NCI-H1092 (cell line): ENCODE measurements at places on chromosomes 5 and 9.
A peak's percentile ranks its signal among the peaks of the same experiment; 100 is the strongest.

GRCh38 chr9:31023847-31024246 is 1360.6 kb upstream of the ACO1 start:
- peak; percentile 62 for DNase-seq

DNA sequence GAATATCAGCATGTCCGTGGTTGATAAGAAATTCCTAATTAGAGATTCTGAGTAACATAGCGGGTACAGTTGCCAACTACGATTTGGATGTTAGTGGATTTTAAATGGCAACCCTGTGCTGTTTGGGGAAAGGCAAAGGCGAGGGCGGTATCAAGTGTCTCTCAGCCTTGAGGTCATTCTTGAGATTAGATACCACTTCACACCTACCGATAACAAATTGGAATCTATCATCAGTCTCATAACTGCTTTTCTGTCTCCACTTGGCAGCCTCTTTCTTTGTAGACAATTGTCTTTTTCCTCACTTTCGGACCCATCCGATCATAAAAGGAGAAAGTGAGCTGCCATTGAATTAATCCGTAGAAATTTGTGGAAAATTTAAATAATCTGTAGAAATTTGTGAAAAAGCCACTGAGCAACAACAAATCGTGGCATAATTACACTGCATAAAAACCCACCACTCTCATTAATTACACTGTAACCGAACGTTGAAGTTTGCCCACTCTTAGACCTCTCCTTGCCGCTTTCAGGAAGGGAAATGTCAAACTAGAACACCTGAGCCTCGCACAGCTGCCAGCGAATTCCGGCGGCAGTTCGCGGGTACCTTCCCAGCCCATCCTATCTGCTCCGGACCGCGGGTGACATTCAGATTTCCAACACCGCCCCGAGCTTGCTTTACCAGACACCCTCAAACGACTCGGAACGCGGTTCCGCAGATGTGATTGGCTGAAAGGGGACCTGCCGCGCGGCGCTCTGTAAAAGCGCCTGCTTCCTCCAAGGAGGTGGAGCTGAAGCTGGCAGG is 849 bp upstream of the RGMB start:
- peak; percentile 81 for DNase-seq

DNA sequence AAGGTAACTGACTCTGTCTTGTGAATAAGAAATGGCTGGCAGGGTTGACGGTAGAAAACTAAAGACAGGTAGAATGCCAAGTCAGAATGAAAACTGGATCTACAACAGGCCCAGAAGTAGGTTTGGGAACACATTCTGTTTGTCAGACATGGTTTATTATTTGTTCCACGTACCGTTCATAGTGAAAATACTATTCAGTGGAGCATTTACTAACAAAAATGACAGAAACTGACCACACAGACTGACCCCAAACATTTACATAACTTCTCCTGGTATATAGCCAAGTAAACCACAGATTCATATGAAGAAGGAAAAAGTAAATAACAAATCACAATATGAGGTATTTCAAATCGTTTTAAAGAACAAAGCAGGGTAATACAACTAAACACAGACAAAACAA is 73.7 kb downstream of the SLC38A9 start:
- no peak for DNase-seq

DNA sequence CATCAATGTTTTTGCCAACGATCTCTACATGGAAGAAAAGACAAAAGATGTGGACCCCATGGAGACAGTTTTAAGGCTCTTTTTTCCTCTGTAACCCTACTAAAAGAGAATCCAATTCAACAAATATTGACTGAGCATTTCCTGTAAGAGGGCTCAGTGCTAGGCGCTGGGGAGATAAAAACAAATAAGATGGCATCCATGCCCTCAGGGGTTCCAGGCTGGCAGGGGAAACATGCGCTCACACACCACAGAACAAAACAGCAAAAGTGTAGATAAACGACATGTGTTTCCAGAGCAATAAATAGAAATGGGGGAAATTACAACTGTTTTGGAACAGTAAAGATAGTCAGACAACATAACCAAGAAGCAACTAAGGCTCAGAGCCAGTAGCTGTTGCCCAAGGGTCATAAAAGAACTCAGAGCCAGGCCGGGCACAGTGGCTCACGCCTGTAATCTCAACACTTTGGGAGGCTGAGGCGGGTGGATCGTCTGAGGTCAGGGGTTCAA is 25.2 kb downstream of the ZNF608 start:
- no peak for DNase-seq

- DNase-seq: no peak
Measured at GRCh38 chr5:107636555-107636954, 34.2 kb downstream of the EFNA5 start.

GRCh38 chr9:83238871-83239640 is 176.1 kb upstream of the RASEF start:
- no peak for DNase-seq

DNA sequence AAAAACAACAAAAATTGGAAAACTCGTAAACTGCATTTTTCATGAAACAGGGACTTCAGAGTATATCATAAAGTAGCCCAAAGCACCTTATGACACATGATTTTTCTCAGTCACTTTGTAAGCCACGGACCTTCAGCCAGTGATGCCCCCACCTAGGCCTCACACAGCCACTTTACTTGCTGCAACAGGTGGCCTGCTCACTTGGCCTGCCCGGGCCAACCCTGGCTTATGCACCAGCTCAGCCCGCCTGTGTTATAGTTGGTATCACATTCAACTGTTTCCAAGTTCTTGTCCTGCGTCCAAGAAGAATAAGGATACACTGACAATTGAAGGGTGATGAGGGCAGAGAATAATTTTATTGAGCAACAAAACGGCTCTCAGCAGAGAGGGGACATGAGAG is 219.2 kb downstream of the FER start:
- DNase-seq: no peak

GRCh38 chr5:35477911-35478310 is 139.8 kb upstream of the SPEF2 start:
- no peak for DNase-seq

DNA sequence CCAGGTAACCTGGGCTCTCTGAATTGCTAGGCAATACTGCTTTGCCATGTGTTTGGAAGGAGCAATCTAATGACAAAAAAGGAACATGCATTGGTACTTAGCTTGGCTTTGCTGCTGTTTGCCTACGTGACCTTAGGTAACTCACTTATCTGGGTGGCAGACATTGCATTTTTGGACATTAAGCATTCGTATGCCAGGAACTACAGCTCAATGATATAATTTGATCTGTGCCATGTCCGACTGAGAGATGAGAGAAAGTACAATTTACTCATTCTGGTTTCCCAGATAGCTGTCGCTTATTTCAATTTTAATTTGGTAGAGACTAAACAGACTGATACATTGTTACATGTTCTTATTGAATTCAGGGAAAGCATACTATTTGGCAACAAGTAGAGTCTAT is 63.2 kb upstream of the FRRS1L start:
- DNase-seq: no peak

DNA sequence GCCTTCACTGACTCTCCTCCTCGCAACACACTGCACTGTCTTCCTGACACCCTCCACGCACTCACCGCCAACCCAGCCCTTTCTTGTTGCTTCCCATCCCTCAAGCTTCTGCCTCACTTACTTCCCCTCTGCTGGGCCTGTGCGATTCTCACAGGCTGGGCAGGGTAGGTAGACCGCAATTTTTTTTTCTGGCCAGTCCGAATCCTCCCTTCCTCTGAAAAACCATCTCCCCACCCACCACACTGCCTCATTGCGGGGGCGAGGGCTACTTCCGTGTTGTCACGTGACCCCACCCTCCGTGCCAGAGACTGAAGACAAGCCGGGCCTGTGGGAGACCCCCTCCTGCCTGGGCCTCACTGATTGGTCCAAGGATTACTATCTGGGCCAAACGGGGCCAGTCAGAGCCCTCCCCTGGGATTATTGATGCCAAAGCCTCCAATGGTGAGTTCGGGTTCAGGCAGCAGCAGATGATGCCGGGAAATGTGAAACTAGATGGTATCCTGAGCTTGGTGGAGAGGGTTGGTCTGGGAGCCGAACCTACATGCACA is 73.1 kb downstream of the STK10 start:
- no peak for DNase-seq

- DNase-seq: no peak
Measured at GRCh38 chr9:132788378-132788777, 89.7 kb downstream of the AK8 start.

DNA sequence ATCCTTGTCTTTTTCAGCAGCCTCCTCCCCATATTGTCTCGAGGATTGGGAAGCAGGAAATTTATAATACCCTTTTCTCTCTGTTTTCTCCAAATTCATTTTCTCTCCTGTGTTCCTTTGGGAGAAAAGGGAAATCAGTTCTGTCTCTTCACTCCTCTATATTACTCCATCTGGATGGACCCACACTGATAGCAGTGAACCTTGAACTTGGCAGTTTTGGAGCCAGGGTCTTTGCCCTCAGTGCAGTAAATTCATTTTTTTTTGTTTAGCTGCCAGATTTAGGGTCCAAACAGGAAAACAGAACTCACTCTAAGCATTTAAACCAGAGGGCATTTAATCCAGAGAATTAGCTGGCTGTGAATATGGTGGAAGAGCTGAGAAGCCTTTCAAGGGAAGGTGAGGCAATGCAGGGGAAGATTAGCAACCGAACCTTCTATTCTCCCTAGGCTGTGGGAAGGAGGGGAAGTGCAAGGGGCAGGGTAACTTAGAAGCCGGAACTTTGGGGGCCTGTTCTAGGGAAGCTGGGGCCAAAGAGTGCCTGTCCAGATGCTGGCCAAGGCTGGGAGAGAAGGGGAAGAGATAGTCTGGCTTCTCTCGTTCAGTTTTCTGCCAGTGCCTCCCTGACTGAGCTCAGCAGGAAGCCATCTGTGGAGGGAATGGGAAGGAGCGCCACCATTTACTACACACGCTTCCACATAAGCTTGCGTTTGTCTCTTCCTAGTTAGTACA is 16.3 kb upstream of the NPR2 start:
- DNase-seq: peak; percentile 41
